Right ventricle myocardium inferior (tissue), 1 donor: ENCODE measurements at places on chromosomes 12 and 14.

- no peak for DNase-seq
Observed at GRCh38 chr14:85243321-85243720, 286.6 kb upstream of the FLRT2 start.

DNA sequence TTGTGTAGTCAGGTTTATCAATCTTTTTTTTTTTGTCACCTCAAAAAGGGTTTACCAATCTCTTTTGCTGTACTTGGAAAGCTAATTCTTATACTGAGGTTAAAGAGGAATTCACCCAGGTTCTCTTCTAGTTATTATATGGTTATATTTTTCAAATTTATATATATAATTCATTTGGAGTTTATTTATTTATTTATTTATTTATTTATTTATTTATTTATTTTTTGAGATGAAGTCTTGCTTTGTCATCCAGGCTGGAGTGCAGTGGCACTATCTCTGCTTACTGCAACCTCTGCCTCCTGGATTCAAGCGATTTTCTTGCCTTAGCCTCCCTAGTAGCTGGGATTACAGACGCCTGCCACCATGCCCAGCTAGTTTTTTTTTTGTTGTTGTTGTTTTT, 73.8 kb downstream of the GPR135 start:
- DNase-seq, result no peak

- no peak for DNase-seq
Observed at GRCh38 chr12:104216521-104216924, 944 bp downstream of the TXNRD1 start.

GRCh38 chr12:43148691-43149090, 403.3 kb downstream of the ADAMTS20 start:
- DNase-seq, result no peak

- DNase-seq, result no peak
Observed at GRCh38 chr12:69991690-69992288, 166.8 kb downstream of the MYRFL start.

- no peak for DNase-seq
Observed at GRCh38 chr14:69170839-69171238, 17.9 kb upstream of the DCAF5 start.

DNA sequence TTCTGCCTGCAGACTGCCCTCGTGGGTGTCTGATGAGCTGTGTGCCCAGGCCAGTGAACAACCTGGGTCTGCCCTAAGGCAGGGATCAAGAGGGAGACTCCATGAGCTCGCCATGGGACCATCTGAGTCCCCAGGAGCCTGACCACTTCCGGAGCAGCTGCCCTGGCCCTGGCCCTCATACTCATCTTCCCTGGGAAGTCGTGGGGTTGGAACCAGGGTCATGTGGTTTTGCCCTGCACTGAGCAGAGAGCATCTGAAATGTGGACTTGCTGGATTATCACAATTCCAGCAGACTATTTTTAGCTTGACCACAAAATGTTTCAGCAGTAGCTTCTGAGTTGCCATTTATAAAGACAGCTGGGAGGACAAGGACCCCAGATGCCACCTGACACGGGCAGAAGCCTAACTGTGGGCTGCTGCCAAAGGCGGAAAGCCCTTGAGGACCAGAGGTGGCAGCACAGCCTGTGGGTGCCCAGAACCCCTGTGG, 6.7 kb downstream of the BTBD6 start:
- no peak for DNase-seq

- no peak for DNase-seq
Observed at GRCh38 chr12:112938751-112939150, 477 bp downstream of the OAS3 start.

GRCh38 chr12:131786331-131786730, 41.9 kb upstream of the MMP17 start:
- DNase-seq, result no peak

- no peak for DNase-seq
Observed at GRCh38 chr14:70804556-70805162, 4.7 kb downstream of the MAP3K9 start.

GRCh38 chr12:102962986-102963385, 5.5 kb downstream of the ASCL1 start:
- no peak for DNase-seq

DNA sequence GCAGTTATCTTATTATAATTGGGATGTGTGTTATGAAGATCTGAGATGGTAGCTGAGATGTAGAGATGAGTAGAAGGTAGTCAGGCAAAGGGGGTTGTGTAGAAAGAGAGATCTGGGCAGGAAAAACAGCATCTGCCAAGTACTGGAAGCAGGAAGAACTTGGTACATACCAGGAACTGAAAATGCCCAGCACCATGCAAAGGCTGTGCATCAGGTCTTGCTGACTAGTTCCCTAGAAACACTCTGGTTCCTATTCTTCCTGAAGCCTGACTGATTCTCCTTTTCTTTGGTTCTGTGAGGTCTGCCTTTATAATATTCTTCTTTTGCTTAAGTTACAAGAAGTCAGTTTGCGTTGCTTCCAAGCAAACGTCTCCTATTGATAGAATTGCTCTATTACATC, 6.7 kb upstream of the NFATC4 start:
- no peak for DNase-seq

DNA sequence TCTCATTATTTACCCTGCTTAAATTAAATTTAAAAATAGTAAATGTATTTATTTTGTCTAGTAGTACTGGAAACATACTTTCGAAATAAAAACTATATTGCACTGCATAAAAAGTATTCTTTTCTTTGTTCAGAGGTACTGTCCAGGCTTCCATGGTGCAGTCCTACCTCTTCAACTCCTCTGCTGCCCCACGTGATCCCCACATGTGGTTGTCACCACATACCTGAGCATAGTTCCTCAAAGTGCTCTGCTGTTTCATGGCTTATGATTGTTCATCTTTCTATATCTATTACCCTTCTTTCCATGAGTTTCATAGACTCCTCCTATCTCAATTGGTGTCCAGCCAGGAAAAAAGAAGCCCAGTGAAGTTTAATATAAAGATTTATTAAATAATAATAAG, 317.5 kb upstream of the OR4E1 start:
- no peak for DNase-seq

DNA sequence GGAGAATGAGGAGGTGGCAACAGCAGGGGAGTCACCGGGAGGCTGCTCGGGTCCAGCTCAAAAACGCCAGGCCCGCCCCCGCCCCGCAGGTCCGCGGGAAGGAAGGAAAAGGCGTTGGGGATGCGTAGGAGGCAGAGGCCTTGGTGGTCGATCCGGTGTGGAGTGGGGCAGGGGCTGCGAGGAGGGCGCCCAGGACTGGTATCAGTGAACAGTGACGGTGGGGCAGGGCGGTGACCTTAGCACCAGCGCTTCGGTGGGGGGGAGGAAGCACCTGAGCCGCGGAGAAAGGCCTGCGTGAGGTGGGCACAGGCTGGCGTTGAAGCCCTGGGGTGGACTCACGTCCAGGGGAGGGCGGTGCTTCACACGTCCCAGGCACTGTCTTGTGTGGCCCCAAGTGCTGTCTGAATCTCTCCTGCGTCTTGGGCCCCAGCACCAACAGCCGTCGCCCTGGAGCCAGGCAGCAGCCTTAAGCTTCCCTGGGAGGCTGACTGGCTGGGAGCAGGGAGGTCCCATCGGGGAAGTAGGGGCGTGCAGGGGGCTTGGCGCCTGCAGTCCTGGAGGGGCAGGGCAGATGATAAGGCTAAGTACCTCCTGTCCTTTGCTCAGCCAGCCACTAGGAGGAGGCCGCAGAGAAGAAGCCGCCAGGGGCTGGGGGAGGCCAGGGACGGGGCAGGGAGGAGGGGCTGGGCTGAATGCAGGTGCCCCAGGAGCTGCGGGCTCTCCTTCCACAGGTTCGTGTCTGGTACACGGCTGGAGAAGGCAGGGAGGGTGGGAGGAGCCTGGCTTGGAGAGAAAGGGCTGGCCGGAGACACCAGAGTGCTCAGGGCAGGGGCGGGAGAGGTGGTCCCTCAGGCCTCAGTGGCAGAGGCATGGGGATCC, 26.5 kb downstream of the ZBTB42 start:
- no peak for DNase-seq

GRCh38 chr12:51124504-51124903, 41.1 kb upstream of the CSRNP2 start:
- DNase-seq, result no peak

- DNase-seq, result no peak
Observed at GRCh38 chr14:56412468-56413434, 166.8 kb upstream of the TMEM260 start.

DNA sequence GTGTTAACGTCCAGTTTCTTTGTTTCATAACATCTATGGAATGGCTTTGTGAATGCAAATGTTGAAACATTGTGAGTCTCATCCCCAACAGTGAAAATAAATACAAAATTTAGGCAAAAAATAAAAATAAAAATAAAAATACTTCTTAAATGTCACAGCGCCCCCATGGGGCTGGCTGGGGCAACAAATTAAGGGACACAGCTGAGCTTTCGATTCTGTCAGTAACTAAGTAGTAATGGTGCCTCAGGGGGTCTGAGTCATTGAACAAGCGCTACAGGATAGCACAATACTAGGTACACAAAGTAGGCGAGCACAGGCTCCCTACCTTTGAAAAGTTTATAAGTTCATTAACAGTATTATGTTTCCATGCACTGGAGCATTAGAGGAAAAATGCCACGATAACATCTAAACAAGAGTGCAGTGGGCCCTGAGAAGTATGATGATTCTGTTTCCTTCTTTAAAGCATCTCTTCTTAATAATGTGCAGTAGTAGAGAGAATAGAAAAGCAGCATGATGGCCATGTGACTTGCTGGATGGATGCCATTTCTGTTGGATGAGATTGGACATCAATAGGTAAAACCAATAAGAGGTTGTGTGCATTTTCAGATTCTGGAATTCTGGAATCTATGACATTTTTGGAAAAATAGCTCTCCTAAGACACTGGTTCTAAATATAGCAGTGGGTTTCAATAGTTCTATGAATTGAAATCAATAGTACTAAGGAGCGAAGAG, 667.2 kb downstream of the DIO2 start:
- DNase-seq, result no peak

DNA sequence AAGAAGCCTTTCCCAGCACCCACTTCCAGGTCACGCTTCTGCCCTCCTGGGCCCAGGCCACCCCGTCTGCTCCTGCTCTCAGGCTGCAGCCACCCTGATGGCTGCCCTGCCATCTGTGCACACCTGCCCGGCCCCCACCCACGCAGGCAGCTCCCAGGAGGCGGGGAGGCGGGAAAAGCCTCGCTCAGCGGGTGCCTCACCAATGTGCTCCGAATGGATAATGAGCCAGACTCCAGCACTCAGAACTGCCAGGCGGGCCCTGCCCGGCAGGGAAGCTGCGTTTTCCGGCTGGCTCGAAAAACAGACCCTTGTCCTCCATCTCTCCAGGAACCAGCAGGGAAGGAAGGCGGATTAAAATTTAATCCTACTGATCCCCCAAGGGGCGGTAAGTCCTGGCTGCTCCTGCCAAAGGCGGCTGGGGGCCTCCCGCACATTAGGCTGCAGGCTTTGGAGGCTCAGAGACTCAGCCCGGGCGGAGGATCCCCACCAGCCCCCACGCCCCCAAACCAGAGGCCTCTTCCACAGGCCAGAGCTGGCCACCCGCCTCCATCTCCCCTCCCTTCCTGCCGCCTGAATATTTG, 104.0 kb downstream of the NCOR2 start:
- DNase-seq, result peak; percentile 64

DNA sequence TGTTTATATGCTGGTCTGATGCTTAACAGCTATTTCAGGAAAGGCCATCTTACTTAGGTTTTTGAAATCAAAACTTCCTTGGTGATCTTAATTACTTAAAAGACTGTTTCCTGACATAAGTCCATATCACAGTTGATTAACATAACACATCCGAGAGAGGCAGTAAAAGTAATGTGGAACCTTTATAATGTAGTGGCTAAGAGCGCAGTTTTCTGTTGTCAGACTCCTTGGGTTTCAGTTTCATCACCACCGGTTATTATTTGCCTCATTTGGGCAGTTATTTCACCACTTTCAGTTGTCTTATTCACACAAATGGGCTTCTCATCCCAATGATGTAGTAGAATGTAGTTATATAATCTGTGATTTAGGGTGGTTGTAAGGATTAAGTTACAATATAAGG, 30.9 kb downstream of the TBC1D15 start:
- no peak for DNase-seq

- peak; percentile 39 for DNase-seq
Observed at GRCh38 chr12:52168019-52168717, 23.6 kb downstream of the KRT80 start.

GRCh38 chr12:7403466-7403865, 40.5 kb downstream of the CD163L1 start:
- DNase-seq, result no peak

- DNase-seq, result no peak
Observed at GRCh38 chr14:55610713-55611370, 30.8 kb downstream of the KTN1 start.

DNA sequence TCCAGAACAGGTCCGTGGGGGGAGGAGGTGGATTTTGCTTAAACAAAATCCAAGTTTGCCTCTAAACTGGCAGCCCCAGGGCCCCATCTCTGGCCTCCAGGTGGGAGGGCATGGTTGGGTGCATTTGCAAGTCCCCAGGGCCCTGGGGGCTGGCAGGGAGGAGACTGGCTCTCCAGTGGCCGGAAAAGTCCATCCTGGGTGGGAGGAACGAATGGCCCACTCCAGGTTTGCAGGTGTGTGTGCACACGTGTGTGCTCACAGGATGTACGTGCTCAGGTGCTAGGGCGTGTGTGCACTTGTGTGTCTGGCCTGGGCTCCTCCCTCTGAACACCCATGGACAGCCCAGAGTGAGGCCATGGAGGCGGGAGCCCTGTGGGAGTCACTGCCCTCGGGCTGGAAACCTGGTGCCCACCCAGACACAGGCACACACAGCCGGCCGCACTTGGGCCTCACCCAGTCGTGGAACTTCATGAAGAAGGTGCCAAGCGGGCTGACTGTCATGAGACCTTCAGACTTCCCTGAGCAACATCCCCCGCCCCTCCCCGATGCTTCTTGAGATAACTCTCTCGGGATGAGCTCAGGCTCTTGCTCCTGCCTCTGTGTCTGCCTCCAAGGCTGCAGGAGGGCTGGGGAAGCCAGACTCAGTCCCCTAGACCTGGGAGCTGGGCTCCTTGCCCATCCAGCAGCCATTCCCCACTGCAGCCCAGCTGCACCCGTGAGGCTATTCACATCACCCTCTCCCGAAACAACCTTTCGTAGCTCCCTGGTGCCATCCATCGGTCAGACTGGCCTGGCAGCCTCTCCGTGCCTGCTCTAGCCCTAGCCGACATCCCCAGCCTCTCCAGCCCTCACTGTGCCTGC, 9.4 kb downstream of the AHNAK2 start:
- DNase-seq, result peak; percentile 61

- no peak for DNase-seq
Observed at GRCh38 chr14:57918791-57919190, 52.9 kb upstream of the SLC35F4 start.

- DNase-seq, result no peak
Observed at GRCh38 chr14:56534656-56535055, 44.9 kb upstream of the TMEM260 start.

- no peak for DNase-seq
Observed at GRCh38 chr14:92591346-92591745, 77.8 kb downstream of the RIN3 start.

DNA sequence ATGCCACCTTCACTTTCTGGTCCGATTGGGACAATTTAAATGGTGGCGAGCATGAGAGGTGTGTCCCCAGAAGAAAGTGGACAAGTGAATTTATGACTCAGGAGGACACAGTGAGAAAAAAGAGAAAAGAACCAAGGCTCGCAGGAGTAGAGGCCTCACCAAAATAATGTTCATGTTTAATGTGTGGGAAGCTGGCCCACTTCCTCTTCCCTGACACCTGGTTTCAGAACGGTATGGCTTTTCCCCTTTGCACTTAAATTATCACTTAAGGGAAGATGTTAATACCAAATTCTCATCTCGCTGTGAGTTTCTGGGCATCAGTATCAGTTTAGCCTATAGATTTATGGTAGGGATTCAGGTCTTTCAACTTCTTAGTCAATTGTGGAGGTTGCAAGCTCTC, 226.4 kb downstream of the GLT1D1 start:
- no peak for DNase-seq
